ENCODE measurements at places on chromosomes 6 and 20.

GRCh38 chr20:13910492-13910891, 79.9 kb downstream of the SEL1L2 start:
- no peak for DNase-seq

DNA sequence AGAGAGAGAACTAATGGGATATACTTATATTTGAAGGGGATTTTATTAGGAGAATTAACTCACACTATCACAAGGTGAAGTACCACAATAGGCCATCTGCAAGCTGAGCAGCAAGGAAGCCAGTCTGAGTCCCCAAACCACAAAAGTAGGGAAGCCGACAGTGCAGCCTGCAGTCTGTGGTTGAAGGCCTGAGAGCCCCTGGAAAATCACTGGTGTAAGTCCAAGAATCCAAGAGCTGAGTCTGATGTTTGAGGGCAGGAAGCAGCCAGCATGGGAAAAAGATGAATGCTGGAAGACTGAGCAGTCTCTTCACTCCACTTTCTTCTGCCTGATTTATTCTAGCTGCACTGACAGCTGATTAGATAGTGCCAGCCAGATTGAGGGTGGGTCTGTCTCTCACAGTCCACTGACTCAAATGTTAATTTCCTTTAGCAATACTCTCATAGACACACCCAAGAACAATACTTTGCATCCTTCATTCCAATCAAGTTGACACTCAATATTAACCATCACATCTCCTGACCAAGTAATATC, 823.9 kb downstream of the PHF3 start:
- DNase-seq, result no peak

- DNase-seq, result no peak
Measured at GRCh38 chr20:32911355-32911754, 52.6 kb downstream of the EFCAB8 start.

DNA sequence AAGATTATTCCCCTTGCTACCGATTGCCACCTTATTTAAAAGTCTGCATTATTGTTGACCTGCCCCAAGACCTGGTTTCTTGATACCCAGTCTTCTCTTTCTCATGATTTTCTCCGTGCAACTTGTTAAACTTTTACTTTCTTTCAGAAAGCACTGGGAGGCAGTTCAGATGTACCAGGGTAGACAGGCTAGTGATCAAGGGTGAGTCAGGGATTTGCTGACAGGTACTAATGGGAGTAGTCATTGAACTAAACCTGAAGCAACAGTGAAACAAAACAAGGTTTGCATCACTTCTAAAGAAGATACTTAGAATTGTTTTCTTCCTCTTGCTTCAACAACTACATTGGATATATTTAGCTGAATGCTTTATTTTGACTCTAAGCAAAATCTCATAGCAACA, 124.4 kb downstream of the KCNQ5 start:
- no peak for DNase-seq

DNA sequence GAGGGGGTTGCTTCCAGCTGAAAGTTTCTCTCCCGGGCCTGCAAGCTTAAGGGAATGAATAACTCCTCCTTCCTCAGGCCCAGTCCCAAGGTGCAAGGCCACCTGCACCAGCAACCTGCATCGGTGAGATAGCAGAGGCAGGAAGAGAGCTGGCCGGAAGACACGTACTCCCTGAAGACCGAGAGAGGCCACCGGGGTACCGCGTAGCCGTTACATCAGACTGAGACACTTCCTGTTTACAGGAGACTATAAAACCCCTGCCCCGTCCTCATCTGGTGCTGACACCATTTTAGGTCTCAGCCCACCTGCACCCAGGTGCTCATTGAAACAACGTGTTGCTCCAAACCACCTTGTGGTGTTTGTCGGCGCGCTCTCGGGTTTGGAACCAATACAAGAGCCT, 60.5 kb upstream of the PRND start:
- DNase-seq, result no peak

GRCh38 chr6:10389739-10390494, 25.0 kb downstream of the TFAP2A start:
- no peak for DNase-seq

DNA sequence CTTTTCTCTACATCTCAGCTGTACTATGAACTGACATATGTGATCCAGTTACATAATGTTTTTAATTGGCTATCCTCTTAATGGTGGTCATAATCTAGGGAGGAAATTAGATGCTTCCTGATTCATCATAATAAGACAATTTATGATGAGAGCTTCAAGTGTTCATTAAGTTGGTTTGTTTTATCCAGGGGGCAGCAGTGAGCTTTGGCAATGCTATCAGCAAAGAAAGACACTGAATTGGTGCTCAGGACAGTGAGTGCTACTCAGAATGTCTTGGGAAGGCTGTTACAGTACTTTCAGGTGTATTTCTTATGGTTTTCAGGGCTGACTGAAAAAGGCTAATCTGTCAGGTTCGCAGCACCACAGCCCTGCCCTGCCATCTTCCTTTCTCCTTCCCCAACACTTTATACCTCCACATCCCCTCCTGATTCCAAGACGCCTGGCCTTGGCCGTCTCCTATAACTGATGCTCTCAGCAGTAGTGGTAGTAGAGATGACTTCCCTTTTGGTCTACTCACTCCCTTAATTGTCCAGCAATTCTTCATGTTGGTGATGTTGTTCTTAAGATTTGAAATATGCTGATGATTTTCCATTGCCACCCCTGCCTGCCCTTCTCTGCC, 67.0 kb upstream of the TNFAIP3 start:
- DNase-seq, result no peak

DNA sequence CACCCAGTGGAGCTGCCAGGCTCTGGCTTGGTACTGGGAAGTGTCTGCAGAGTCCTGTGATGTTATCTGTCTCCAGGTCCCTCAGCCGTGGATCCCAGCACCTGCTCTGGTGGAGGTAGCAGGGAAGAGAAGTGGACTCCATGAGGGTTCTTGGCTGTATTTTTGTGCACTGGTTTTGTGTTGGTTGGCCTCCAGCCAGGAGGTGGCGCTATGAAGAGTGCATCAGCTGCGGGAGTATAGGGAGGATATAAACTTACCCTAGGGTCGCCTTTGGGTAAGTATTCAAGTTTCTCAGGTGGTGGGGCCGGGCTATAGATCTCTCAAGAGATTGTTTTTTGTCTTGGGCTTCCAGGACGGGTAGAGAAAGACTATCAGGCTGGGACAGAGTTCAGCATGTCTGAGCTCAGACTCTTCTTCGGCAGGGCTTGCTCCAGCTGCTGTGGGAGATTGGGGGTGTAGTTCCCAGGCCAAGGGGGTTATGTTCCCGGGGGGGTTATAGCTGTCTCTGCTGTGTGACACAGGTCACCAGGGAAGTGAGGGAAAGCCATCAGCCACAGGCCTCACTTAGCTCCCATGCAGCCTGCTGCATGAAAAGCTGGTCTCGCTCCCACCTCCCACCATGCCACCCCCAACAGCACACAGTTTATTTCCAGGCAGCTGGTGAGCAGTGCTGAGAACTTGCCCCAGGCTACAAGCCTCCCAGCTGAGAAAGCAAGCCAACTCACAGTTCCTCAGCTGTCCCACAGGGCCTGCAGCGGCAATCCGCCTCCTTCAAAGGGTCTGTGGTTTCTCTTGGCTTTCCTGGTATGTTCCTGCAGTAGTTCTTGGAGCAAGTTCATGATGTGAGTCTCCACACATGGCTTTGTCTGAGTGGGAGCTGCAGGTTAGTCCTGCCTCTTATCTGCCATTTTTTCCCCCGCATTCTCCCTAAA, 115.7 kb downstream of the AIG1 start:
- no peak for DNase-seq

GRCh38 chr6:28673787-28674671, 148.3 kb downstream of the GPX5 start:
- peak; percentile 51 for DNase-seq

DNA sequence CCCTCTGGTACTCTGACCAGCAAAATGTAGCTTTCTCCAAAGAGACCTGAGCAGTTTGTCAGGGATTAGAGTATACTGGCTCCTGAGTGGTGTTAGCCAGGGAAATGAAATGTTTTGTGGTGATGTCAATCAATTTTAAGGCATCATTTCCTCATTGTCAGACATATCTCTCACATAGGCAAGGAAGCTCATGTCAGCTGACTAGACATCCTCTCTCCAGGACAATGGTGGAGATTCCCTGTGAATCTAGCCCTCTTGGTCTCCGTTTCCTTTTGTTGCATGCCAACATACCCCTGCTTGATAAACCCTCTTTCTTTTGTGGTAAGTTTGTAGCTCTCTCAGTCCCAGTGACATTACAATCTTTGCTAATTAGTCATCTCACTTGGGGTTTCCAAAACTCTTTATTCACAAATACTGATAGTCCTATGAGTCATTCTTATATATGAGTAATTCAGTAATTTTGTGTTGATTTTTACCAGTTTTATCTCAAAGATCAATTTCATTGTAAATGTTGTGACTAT, 135.6 kb upstream of the PTPRK start:
- no peak for DNase-seq

GRCh38 chr6:134675110-134676054, 274.5 kb downstream of the ALDH8A1 start:
- DNase-seq, result peak; percentile 64

- no peak for DNase-seq
Measured at GRCh38 chr6:47016909-47017308, 25.2 kb downstream of the ADGRF1 start.

DNA sequence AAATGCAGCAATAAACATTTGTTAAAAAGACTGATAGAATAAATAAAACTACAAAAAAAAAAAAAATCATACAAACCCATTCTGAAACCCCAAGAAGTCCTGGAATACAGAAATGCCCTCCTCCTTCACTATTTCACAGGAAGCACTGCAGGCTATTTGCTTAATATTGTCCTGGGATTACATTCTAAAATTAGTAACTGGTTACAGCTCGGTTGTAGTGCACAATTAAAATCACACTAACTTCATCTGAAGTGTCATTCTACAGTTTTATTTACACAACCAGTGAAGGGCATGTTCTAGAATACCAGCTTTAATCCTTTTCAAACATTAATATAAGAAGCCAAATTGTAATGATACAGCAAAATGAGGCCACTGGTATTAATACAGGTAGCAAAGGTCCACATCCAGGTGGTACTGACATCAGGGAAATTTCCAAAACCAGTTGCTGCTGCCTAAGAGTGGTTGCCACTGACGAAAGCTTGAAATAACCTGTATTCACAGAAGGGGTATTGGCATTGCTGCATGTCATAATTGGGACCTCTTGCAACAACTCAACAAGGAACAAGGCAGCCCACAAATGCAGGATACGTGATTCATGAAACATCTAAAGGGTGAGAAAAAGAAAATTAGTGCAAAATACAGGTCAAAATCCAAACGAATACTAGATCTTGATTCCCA, 26.9 kb downstream of the AKIRIN2 start:
- DNase-seq, result no peak

DNA sequence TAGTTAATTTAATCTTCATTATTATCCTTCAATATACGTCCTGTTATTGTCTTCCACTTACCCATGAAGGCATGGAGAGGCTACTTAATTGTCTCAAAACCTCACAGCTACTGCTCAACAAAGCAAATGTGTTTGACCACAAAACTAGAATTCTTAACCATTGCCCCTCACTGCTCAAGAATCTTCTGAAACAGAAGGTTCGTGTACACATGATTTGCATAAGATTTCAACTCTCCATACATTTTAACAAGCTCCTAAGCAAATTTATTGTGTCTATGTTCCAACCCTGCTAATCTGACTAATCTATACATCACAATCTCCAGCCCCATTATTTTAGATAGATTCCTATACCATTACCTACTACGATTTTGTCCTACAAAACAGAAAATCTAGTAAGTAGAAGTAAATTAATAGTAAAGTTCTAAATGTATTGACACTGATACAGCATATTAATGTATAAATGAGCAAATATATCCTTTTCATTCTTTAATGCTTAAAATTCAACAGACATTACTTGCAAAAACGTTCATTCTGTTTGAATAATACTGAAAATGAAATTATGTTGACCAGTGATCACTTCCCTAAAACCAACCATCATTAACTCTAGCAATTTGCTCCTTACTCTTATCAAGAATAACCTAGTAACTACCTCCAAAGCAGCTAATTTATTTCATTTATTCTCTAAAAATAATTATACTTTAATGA, 89.7 kb upstream of the RNF217 start:
- DNase-seq, result no peak

- no peak for DNase-seq
Measured at GRCh38 chr6:118103381-118104146, 196.5 kb downstream of the SLC35F1 start.

DNA sequence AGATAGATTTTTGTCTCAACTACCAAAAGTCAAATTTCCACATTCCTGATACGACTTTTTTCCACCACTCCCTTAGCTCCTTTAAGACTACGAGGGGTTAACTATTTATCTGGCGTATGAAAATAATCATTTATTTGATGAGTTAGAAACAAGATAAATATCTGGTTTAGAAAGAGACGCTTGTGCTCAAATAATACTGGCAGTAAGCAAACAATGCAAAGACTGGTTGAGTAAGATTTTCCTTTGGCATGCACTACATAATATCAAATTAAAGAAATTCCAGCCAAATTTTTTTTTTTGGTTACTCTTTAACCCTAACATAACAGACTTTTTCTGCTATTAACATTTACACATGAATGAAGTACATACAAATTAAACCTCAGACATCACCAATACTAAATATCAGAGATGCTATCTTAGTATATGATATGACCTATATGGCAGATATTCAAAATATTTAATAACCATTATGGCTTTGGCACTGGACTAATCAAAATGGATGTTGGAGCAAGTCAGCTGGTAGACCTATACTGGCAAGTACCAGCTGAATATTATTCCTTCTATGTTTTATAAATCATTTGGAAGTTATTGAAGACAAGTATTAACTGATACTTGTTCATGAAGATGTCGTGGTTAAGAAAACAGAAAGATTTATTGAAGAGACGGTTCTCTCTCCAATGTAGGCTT, 345.3 kb downstream of the TFAP2B start:
- no peak for DNase-seq

- no peak for DNase-seq
Measured at GRCh38 chr6:100001915-100002388, 7.9 kb upstream of the MCHR2 start.

DNA sequence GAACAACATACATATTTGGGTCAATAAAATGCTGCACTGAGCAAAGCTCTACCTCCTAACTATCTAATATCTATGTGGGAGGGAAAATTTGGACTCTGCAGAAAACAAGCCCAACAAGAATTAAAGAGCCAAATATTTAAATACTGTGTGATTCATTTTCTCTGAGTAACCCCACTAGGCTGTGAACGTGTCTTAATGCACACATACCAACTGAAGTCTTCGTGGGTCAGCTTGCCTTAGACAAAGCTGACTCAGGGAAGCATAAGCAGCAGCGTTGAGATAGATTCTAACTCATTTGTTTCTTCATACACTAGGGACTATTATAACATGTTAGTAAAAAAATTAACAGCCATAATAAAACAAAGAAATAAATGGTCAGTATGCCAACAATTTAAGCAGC, 114.3 kb downstream of the GJA1 start:
- no peak for DNase-seq

- no peak for DNase-seq
Measured at GRCh38 chr6:111789598-111789997, 83.7 kb downstream of the FYN start.

- DNase-seq, result no peak
Measured at GRCh38 chr6:109998159-109998785, 20.2 kb downstream of the GPR6 start.

DNA sequence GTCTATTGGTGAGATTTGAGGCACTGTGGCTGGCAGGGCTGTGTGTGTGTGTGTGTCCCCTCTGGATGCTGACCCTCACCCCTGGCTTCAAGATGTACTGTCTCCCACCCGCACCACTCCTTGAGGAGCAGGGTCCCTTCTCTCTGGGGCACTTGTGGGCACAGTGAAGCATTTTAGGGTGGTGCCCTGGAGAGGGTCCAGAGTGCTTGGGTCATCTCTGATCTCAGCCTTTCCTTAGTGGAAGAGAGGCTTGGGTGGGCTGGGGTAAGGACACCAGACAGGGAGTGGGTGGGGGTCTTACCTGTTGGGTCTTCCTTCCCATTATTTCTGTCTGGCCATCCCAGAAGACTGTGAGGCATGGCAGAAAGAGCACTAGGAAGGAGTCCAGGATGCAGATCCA, 66.1 kb downstream of the EFCAB8 start:
- no peak for DNase-seq
